Bronchial epithelial cell (primary cell): ENCODE measurements at places on chromosomes 1 and 21.

DNA sequence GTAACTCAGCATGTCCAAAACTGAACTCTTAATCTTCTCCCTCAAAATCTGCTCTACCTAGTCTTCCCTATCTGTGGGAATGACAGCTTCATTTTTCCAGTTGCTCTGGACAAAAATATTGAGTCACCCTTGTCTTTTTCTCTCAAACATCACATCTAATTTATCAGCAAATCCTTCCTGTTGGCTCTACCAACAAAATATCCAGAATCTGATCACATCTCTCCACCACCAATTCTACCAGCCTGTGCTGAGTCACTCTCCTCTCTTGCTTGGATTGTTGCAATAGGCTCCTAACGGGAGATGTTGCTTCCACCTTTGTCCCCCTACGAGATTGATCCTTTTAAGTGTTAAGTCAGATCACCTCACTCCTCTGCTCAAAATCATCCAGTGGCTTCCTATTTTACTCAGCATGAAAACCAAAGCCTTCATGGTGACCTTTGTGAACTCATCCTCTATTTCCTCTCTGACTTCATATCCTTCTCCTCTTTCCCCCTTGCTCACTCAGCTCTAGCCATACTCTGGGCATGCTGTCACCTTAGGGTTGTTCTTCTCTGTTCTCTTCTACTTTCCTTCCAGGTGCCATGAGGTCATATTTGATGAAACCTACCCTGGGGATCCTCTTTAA lies 21.5 kb upstream of the SMYD2 start:
- peak; percentile 66 for DNase-seq

GRCh38 chr1:3691421-3692204 lies 39.3 kb downstream of the TP73 start:
- no peak for DNase-seq

GRCh38 chr1:117592155-117592554 lies 13.7 kb upstream of the TENT5C start:
- no peak for DNase-seq

GRCh38 chr1:42144711-42145388 lies 8.4 kb upstream of the GUCA2B start:
- no peak for DNase-seq

- no peak for DNase-seq
Observed at GRCh38 chr1:59816318-59816878, 1.6 kb downstream of the HOOK1 start.

DNA sequence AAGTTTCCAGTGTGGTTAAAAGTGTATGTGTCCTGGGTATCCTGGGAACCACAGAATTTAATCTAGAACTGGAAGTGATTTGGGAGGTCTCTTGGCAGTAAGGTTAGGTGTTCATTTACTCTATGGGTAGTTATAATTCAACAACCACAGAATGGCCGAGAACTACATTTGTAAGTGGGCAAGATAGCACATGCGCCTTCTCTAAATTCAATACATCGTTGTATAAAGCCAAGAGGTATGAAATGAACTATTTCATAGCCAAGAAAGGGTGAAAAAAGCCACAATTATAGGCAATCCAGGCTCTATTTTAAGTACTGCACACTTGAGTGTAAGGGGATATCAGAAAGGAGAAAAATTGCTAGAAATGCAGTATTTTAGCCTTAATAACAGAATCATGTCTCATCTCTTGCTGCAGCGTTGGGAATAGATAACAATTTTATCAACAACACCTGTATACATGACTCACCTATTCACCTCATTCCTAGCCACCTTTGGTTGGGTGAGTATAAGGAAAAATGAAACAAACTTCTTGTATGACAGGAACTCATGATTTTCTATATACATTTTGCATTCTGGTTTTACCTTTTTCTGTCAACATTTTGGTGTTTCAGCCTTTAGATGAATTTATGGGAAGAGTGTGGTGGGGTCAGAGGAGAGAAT lies 4.5 kb downstream of the SDCCAG8 start:
- DNase-seq, result peak; percentile 59

DNA sequence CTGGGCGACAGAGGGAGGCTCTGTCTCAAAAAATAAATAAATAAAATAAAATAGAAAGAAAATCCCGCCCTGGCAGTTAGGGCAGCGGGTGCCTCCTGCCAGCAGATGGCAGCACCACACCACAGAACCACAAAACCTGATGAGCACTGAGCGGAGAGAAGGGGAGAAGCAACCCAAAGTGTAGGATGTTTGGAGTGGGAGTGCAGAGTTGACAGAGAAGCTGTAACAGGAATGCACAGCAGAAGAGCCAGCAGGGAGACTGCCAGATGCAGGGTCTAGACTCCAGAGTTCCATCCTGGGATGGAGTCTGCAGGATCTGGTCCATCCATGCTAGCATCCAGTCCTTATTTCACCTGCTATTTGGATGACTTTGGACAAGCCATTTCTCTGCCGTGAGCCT lies 29.7 kb upstream of the KIRREL1 start:
- DNase-seq, result peak; percentile 45

DNA sequence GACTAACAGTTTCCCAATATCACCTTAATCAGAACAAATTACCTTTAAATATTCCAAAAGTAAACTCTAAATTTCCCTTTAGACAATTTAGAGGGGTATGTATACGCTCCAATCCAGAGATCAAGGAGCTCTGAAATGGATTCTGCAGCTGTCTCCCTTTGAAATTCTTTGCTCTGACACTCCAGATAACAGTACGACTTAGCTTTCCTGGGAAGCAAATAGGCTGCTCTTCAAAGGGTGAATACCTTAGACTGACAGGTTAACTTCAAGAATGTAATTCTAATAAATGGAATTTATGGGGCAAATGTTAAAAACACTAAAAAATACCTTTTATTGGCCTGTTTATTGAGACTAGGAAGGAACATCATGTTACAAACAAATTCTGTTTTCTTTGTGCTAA lies 357.2 kb downstream of the USP25 start:
- no peak for DNase-seq

DNA sequence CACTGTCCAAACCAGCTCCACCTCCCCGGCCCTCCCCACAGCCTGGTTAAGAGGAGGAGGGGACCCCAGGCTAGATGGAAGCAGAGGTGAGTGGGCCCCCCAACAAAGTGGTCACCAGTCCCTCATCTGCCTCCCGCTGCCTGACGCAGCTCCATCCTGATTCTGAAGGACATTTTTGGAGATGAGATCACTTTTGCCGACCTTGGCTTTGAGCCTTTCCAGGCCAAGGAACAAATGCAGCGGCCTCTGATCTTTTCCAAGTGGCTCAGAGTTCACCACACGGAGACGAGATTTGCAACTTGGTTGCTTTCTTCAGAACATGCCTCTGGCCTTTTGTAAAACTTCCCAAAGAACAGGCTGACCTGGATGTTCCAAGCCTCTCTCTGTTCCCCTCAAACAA lies 223.1 kb downstream of the NPHP4 start:
- DNase-seq, result no peak

DNA sequence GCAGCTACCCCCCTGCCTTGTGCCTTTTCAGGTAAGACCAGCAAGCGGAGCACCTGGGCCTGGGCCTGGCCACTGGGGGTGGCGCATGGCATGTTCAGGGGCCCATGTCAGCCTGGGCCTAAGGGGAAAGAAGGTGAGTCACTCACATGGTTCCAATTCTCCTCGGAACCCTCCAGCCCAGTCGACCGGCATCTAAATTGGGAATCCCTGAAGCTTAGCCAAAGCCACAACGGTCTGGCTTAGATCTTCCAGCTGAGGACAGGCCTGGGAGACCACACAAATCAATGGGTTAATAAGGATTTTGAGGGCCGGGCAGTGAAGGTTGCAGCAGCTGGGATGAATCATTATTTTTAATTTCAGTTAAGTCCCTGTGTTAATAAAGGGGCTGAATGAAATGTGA lies 145.1 kb upstream of the SMYD2 start:
- DNase-seq, result no peak

- DNase-seq, result no peak
Observed at GRCh38 chr1:4836574-4836973, 182.2 kb downstream of the AJAP1 start.

DNA sequence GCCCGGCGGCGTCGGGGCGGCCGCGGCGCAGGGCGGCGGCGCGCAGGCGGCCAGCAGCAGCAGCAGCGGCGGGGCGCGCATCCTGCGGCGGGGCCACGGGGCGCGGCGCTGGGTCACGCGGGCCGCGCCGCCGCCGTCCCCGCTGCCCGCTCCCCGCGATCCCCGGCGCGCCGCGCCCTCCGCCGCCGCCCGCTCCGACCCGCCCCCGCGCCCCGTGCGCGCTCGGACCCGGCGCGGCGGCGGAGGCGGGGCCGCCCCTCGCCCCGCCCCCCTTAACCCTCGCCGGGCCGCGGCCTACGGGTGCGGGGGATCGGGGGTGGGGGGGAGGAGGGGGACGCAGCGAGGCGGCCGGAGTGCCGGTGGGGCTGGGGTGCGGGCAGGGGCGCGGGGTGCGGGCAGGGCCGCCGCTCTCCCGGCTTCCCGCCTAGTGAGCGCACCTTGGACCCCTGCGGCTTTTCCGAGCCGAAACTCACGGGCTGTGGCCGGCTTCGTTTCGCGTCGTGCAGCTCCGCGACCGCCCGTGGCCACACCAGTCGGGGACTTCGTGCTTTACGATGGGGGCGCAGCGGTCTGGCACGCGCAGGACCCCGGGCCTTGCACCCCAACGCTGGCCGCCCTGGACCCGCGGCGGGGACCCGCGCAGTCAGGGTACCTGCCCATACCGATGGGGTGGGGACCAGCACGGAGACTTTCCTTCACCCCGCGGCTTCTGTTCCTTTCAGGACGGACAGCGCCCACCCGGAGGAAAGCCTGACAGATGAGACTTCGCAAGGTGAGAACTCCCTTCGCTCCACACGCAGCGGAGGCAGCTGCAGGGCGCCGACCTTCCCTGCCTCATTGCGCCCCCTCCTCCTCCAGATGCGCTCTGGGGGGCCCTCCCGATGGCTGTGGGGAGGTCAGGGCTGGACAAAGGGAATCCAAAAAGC lies at the start of gene FNDC10:
FNDC10 (minus strand) TSS at position 201 of the 926 bp plus-strand sequence; CDS start at position 81, 120 bp downstream.
- no peak for DNase-seq

GRCh38 chr21:29072873-29073221 lies 601 bp downstream of the CCT8 start:
- peak; percentile 23 for DNase-seq

DNA sequence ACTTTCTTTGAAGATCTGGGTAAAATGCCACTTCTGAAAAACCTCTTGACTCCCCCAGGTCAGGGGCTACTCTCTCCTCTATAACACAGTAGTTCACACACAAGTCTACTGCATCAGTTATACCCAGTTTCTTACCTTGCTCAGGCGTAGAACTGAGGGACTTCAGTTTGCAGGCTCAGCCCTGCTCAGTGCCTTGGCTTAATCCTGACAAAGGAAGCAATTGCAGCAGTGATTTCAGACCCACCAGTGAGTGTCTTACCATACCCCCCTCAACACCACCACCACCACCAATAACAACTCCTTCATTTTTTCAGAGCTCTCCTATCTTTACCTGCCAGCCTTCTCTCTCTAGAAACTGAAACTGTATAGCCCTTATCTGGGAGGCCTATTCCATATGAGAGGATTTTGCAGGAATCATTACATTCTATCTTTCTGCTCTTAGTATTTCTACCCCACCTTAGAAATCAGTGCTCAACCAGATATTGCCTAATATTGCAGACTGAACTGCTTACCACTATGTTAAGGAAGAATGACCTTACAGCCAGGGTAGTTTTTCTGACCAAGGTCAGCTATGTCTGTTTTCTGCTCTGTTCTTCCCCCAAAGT lies 105.5 kb upstream of the S1PR1 start:
- no peak for DNase-seq

DNA sequence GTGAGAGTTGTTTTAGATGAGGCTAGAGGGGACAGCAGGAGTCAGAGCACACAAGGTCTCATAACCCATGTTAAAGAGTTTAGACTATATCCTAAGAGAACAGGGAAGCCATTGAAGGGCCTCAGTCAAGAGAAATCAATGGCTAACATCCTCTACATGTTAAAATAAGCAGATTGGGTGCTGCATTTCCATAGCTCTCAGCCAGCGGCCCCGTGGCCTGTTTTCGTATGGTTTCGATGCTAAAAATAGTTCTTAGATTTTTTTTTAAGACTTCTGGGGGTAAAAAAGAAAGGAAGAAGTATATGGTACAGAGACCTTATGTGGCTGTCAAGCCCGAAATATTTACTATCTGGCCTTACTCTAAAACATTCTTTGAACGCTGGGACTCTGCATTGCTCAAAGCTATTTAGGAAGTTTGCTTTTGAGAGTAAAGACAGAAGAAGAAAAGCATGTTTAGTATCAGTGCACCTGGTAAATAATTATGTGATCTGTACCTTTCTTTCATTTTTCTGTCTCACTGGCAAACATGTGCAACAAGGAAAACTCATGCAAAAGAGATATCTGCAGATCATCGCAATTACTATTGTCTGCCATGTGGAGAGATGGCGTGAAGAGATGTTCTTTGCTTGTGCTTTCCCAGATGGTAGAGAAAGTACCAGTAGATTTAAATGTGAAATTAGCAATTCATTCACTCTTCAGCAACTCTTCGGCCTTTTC lies 8.4 kb downstream of the PDIK1L start:
- no peak for DNase-seq

DNA sequence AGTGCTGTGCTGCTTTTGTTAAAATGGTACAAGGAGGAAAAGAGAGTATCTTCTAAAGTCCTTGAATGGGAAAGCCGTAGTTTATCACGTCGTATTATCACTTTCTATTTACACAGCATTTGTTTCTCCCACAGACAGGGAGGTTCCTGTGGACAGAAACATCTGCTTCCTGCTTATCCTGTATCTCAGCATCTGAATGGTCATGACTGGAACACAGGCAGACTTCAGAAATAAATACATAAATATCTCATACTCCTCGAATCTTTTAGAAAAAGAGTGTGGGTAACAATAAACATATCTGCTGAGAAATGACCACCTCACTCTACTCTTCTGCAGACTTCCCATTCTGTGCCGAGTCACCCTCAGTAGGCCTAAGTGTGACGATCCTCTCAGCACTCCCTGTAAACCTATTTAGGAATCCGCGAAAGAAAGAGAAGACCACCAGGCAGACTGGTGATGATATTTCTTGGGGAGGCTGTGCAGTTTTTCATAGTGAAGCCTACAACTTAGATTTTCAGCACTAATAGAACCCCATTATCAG lies 393.5 kb downstream of the SMYD3 start:
- DNase-seq, result no peak

DNA sequence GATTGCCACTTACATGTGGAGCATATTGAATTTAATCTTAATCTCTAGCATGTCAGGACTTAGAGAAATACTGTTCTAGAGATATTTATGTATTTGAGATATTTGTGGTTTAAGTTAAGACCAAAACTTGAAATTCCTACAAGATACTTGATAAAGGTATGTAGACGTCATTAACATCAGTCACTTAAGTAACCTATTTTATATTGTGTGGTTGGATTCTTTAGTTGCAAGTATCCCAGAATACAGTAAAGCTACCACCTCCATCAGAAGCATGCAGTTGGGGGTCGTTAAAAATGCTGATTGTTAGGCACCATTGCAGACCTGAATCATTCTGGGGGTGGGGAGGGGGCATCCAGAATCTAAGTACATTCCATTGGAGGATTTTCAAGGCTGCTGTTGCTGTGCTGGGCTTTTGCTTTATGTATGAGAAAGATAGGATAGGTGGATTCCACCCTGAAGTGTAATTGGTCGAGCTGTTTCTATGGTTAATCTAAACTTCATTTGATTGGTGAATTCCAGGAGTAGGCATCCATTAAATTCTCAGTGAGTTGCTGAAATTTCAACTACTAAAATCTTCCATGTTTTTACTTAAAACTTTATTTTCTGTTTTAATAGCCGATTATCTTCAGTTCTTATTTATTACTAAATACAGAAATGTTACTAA lies 4.0 kb downstream of the H3-3A start:
- DNase-seq, result no peak

- no peak for DNase-seq
Observed at GRCh38 chr1:52022133-52022532, 11.5 kb downstream of the KTI12 start.
